ENCODE measurements at places on chromosomes 1 and 21. TPM values are rescaled to one million over a fixed set of nuclear protein-coding genes. Genes with fewer than 3 reads are reported as not detected.

- DNase-seq, result no peak
These were observed 450.1 kb upstream of the BEND5 start for GRCh38 chr1:49226758-49227157.

GRCh38 chr1:175894581-175894980 lies 151.2 kb upstream of the TNR start:
- DNase-seq, result no peak

DNA sequence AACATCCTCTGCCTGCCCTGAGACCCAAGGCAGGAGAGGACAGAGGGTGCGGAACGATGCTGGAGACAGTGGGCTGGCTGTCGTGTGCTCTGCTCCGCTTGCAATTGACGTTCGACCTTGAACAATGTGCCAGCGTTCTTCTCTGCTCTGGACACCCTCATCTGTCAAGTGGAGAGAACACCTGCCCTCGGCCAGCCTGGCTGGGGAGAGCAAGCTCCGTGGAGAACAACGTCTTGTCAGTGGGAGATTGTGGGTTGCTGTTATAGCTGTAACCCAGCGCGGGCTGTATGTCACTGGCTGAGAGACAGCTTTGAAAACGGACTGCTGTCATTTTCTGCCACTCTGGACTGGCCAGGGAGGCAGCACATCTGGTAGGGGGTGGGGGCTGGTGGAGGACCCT lies 14.7 kb downstream of the KIAA1614 start:
- no peak for DNase-seq

DNA sequence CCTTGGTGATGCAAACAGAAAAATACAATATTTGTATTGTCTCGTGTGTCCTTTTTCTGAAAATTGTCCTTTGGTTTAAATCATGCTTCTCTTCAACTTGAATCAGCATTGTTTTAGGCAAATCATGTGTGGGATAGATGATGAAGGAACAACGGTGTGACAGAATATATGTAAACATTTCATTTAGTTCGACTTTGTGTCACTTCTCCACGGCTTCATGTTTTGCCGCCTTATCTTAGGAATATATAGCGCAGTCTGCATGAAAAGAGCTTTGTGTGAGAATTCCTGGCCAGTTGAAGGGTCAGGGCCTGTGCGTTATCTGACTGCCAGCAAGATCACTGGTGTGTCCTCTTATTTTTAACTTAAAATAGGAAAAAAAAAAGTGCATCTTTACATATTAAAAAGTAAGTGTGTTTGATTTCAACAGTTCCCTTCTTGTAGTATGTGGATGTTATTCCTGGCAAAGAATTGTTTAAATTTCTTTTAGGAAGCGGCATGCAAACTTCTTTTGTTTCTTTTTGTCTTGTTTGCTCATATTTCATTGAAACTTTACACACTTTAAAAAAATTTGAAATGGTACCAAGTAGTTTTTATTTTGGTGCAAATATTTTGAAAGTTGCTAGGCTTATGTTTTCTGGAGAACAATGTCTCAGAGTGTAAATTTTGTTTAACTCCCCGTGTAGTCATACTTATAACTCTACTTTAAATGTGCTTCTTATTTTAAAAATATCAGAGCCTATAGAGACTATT lies 465.2 kb downstream of the USP25 start:
- DNase-seq, result no peak

OXCT2 gene
- 0.68 TPM for polyA plus RNA-seq

DNA sequence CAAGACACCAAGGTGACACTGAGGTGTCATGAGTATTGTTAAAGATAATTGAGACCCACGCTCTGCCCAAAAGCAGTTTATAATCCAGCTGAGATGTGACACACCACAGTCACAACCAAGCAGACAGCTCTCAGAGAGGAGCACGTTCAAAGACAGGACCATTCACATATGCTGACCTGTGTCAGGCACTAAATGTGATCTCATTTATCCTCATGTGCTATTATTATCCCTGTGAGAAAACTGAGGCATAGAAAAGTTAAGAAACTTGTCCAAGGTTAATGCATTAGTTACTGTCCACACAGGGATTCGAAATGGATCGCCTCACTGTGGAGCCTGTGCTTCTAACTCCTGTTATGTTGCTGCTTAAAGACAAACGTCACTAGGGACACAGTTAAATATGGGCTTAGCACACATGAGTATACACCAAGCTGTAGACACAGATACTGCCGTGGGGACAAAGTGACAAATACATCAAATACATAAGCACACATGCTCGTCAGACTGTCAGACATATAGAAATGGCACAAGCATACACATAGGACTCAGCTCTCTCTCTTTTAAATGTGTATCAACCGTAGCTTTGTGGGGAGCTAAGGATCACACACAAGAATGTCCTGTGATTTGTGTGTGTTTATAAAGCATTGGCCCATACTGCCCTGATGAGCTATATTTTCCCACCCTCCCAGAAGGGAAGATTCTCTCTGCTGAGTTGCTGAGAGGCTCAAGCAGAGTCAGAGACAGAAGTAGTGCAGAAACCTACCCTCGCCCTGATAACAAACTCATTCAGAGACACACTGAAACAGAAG lies 3.5 kb upstream of the IGSF8 start:
- DNase-seq, result no peak

DNA sequence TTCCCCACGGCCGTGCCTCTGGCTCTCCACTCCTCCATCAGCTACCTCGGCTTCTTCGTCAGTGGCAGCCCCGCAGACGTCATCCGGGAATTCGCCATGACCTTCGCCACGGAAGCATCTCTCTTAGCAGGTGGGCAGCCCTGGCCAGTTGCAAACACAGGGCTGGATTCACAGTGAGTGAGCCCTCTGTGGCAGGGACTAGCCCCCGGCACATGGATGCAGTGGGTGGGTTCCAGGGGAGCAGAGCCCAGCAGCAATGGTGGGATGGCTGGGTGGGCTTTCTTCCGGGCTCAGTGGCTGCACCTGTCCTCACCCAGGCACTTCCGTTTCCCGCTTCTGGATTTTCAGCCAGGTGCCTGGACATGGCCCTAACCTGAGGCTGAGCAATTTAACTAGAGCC lies 9.4 kb downstream of the UBASH3A start:
- no peak for DNase-seq

NFASC gene
- 5.7 TPM for polyA plus RNA-seq

DNA sequence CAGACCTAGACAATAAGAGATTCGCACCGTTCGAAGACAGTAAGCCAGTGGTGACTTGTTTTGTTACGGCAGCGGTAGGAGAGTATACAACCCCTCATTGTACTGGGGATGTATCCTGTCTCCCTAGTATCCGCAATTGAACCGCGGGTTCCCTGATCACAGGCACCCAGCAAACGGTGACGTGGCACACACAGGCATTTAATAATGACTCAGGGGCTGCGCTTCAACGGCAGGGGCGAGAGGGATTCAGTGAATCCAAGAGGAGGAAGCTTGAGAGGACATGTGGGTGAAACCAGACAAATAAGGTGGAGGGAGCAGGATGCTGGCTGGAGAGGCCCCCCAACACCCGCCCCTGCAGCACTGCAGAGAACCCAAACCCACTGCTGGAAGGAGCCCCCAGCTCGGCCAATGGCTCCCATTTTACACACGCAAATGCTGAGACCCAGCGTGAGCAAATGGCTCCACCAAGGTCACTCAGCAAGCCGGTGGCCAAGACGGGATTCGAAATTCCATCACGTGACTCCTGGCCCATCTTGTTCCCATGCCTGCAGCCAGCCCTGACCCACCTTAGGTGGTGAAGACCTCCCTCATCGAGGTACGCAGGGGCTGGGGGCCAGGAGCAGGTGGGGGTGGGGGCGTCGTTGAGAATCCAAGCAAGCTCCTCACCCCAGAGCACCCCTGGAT lies 149.9 kb downstream of the SYF2 start:
- no peak for DNase-seq

DNA sequence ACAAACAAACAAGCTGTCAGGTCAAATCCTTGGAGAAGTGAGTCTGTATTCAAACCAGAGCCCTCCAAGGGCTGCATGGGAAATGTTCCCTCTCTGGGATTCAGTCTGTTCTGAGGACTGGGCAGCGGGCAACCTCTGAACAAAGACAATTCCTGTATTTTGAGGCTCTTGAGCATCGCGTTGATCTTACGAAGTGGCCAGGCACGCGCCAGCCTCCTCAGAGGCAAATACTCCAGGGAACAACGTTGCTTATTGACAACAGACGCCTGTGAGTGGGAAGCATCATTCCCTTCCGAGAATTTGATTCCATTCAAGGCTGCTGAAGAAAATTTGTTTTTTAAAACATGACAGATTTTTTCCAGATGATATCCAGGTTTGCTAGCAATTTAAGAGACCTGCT lies 20.0 kb upstream of the TACSTD2 start:
- DNase-seq, result no peak

DNA sequence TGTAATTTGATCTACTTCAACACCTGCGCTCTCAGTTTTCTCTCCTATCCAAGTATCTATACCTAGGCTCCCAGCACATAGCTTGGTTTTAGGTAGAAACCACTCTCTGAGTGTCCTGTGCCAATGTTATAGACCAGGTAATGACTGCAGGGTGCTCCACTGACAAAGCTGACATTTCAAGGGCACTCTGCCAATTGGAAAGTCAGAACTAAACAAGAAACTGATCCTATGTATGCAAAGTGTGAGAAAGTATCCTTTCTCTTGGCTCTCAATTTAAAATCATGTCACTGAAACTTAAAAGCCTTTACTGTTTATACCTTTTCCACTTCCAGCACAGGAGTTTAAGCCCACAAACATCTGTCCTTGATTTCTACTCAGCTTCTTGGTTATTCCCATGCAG lies 45.0 kb upstream of the AIM2 start:
- DNase-seq, result no peak

DNA sequence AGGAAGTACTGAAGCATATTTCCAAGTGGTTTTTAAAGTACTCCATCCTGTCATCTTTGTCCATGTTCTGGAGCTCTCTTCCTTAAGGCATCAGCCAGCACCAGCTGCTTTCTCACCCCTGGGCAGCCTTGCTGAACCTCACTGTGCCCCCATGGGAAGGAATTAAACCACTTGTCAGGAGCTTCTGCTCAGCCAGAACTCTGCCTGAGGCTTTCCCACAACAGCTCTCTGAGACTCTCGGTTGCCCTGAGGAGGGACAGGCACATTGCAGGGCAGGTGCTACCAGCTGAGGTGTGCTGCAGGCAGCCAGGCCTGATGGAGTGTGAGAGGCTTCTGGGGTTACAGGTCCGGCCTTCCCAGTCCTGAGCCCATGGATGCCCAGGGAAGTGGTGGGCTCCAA lies 30.9 kb downstream of the FAM163A start:
- no peak for DNase-seq

Data from left renal pelvis (tissue), 4 donors.